ENCODE measurements at places on chromosomes 1 and 21. TPM values are rescaled to one million over a fixed set of nuclear protein-coding genes. Genes with fewer than 3 reads are reported as not detected.
A peak's percentile ranks its signal among the peaks of the same experiment; 100 is the strongest.

DNA sequence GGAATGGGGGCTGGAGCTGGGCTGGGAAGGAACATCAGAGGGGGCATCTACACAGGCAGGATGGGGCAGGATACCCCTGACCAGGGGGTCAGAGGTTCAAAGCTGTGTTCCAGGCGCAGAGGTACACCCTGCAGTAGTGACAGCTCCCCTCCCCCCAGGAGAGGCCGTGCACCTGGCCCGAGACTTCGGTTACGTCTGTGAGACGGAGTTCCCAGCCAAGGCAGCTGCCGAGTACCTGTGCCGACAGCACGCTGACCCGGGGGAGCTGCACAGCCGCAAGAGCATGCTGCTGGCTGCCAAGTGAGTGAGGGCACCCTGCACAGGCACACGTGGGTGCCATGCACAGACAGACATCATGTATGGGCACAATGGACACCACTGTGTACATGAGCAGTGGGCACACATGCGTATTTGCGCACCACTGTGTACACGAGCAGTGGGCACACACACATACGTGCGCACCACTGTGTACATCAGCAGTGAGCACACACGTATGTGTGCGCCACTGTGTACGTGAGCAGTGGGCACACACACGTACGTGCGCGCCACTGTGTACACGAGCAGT is 17.4 kb downstream of the TFAP2E start:
- no peak overlapping the region for H3K27ac ChIP-seq
- H3K4me1 ChIP-seq = peaks cover 13% of the 10 kb centered on the region
- no peak for DNase-seq

- peak overlapping the region; percentile 78 for H3K27ac ChIP-seq
- no peaks in the 10 kb centered on the region for H3K36me3 ChIP-seq
- DNase-seq = no peak
- peaks cover 24% of the 10 kb centered on the region for H3K4me1 ChIP-seq
- no peak overlapping the region for H3K4me3 ChIP-seq
- no peaks in the 10 kb centered on the region for H3K27me3 ChIP-seq
Observed at GRCh38 chr1:11930571-11931445, 3.7 kb upstream of the PLOD1 start.

GRCh38 chr1:81679942-81680341 is 120.8 kb upstream of the ADGRL2 start:
- no peaks in the 10 kb centered on the region for H3K27me3 ChIP-seq
- H3K27ac ChIP-seq = peak overlapping the region; percentile 28
- H3K4me1 ChIP-seq = peaks cover 49% of the 10 kb centered on the region
- H3K4me3 ChIP-seq = no peak overlapping the region

DNA sequence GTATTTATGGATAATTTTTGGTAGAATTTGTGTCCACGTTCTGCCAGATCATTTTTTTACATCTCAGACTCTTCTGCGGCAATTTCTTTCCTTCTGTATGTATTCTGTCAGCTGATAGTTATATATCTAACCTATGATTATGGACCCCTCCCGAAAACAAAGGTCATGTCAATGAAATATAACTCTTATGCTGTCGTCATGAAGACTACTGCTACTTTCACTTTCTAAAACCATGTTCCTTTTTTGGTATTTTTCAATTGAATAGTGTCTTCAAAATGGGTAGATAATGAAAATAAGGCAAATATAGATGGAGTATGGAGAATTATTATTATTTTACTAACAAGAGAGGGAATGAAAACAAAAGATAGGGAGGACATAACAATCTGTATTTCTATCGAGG is 3.2 kb downstream of the ANGPTL1 start:
- no peaks in the 10 kb centered on the region for H3K27me3 ChIP-seq
- H3K4me3 ChIP-seq = no peak overlapping the region
- peaks cover 51% of the 10 kb centered on the region for H3K4me1 ChIP-seq
- no peak for DNase-seq

DNA sequence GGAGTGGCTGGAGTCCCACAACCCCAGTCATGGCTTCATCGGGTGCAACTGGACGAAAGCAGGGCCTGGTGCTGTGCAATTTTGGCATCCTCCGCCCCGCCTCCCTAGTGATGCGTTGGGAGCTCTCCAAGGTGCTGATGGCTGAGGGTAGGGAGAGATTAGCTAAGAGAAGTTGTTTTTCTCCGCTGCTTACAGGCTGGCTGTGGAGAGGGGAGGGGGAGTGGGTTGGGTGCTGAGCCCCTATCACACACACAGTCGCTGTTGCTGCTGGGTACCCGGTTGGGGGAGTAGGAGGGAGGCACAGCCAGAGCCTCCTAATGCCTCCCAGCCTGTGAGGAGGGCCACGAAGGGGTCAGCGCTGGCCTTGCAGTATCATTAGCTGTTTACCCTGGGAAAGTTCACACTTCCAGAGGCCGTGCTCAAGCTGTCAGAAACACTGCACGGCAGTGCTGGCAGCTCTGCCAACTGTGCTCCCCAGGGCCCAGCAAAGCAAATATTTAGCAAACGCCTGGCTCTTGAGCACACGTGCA is 110.0 kb downstream of the GRIK3 start:
- no peak overlapping the region for H3K27ac ChIP-seq
- H3K27me3 ChIP-seq = peaks cover 11% of the 10 kb centered on the region
- H3K36me3 ChIP-seq = no peaks in the 10 kb centered on the region
- H3K4me1 ChIP-seq = no peaks in the 10 kb centered on the region
- no peak overlapping the region for H3K4me3 ChIP-seq
- peak; percentile 66 for DNase-seq

GRCh38 chr21:29376556-29376955 is 77.8 kb downstream of the BACH1 start:
- H3K4me1 ChIP-seq = peaks cover 21% of the 10 kb centered on the region
- peaks cover 50% of the 10 kb centered on the region for H3K36me3 ChIP-seq
- DNase-seq = no peak
- H3K27me3 ChIP-seq = no peaks in the 10 kb centered on the region
- no peak overlapping the region for H3K4me3 ChIP-seq

SPATA46 gene
- total RNA-seq = not detected

FAM78B gene
- total RNA-seq = 0.16 TPM

SERPINC1 gene
- total RNA-seq = 0.27 TPM

Data from mesothelial cell of epicardium (in vitro differentiated cells).